Mammary epithelial cell (primary cell): ENCODE measurements at places on chromosomes 4 and X. TPM values are rescaled to one million over a fixed set of nuclear protein-coding genes. Genes with fewer than 3 reads are reported as not detected.

- DNase-seq = no peak
Observed at GRCh38 chrX:129771266-129771995, 8.3 kb upstream of the SASH3 start.

GRCh38 chr4:8343262-8343966 lies 73.9 kb downstream of the HTRA3 start:
- DNase-seq = no peak

The DMRTC1B gene
- total RNA-seq = not detected in 2 replicates

DNA sequence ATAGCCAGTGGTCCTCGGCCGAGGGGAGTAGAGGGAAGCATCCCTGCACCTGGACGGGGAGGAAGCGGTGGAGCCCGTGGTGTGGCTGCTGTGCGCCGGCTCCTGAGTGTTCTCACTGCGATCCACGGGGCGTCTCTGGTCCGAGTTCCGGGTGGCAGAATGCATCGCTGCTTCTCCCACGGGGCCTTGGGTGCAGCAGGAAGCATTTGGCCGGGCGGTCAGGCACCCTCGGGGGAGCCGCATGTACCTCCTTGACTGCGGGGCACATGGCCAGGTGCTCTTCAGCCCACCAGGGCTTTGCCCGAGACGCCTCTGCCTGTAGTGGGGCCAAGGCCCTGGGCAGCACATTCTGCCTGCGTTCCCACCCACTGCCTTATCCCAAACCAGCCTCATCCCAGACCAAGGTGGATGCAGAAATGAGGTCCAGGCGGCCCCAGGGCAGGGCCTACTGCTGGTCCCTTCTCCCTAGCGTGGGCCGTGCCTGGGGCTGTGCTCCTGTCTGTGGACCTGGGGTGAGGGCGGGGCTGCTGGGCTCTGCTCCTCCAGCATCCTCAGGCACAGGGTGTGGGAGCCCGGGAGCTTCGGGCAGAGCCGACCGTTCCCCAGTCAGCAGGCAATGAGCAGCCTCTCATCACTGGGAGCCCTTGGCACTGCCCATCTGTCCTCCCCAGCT lies 27.5 kb downstream of the NKX1-1 start:
- DNase-seq = no peak

The SLBP gene
- 39.4 and 55.7 TPM in 2 replicates for total RNA-seq

- DNase-seq = no peak
Observed at GRCh38 chr4:106277140-106277675, 38.8 kb downstream of the TBCK start.

The XKRX gene
- 1.2 TPM for total RNA-seq

- DNase-seq = no peak
Observed at GRCh38 chr4:93299118-93299517, 529.4 kb upstream of the ATOH1 start.

The MAOB gene
- 2.5 TPM for total RNA-seq

DNA sequence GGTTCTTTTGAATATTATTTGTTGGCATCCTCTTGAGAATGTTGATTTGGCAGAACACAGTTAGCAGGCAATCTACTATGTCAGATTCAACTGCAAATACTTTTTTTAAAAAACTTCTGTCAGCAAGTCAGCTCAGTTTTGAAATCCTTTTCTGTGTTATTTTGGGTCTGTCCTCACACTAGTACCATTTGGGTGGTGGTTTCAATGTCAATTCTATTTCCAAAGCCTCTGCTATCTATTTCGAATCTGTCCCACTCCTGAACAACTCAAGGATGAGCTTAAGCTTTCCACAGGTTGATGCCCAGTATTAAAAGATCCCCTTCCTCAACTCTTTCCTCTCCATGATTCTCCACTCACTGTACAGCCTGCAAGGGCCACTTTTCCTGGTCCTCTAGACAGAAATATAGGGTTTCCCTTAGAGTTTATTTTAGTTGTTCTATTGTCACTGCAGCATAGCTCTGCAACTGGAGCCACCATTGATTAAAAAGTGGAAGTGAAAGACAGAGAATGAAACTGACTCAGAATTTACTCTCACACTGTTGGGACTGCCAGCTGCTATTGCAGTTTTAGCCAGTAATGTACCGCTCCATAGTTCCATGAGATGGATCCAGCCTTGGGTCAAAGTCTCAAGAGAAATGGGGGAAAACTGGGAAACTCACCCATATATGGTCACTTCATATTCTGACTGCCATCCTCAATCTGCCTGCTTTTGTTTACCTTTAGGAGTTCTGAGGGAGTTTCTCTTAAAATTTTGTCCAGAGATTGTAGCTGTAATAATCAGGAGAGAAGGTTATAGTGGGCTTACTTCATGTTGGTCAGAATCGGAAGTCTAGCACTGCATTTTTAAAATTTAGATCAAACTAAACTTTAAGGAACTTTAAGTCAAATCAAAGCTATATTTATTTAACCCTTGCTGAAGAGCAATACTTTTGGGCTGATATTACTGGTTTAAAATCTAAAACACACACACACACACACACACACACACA lies 14.6 kb downstream of the HDX start:
- no peak for DNase-seq

DNA sequence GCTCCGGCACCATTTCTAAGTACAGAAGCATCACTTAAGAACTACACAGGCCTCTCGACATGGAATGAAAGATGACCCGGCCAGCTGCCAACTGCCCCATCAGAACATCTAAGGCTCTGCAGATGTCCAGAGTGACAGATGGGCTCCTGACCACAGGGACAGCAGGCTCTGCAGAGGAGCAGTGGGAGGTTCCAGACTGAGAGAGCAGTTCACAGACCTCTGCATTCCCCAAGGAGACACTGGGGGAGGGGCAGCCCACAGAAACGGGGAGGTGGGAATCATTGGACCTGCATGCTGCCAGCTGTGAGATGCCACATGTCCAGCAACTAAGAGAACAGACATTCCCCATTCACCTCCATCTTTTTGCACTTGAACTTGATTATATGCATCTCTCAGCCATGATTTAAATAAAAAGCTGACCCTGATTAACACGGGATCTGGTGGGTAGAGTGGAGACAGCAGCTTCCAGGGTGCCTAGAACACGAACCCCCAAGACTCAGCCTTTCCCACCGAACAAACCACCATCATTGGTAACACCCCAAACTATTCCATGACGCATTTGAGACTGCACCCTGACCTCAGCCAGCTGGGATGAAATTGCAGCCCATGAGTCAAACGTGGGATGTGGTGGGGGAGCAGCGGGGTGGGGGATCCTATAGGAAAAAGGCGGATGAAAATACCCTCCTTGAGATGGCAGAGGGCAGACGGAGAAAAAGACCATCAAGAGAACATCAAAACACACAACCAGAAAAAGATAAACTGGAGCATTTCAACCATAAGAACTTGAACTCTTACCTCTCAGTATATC lies 47.2 kb downstream of the AFAP1 start:
- no peak for DNase-seq

The CSAG1 gene
- not detected in 2 replicates for total RNA-seq

DNA sequence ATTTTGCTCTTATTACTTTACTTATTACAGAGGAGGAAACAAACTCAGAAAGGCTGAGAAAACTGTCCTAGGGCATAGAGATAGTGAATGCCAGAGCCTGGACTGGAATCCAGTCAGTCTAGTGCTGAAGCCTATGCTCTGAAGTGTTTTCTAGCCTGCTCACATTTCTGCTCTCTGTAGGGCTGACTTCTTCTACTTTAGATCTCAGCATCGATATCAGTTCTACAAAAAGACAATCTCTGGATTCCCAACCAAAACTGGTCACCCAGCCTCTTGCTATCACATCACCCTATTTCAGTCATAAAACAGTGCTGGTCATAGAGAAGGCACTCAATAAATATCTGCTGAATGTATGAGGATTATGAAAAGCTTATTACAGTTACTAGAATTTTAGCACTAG lies 87.2 kb downstream of the FAM13A start:
- DNase-seq = no peak

DNA sequence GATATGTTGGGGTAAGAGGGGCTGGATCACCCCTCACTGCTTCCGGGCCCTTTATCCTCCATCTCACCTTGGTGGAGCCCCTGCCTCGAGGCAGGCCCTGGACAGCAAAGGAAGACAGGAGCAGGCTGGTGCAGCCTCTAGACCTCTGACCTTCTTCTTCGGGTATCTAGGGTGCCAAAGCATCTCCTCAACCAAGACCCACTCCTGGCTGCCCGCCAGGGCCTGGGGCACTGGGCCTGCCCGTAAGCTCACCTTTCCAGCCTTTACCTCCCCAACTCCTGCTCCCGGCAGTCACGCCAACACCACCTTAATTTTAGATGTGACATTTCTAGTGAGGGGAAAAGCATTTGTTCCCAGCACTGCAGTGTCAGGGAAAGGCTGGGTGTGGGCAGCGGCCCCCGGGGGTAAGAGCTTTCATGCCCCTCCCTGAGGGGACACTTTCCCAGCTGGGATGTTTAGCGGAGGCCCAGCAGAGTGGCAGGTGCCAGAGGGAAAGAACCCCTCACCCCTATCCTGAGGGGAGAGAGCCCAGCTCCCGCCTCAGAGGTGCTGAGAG lies 6.7 kb downstream of the MAN2B2 start:
- no peak for DNase-seq

- no peak for DNase-seq
Observed at GRCh38 chrX:31893525-31893924, 821.7 kb upstream of the FTHL17 start.

DNA sequence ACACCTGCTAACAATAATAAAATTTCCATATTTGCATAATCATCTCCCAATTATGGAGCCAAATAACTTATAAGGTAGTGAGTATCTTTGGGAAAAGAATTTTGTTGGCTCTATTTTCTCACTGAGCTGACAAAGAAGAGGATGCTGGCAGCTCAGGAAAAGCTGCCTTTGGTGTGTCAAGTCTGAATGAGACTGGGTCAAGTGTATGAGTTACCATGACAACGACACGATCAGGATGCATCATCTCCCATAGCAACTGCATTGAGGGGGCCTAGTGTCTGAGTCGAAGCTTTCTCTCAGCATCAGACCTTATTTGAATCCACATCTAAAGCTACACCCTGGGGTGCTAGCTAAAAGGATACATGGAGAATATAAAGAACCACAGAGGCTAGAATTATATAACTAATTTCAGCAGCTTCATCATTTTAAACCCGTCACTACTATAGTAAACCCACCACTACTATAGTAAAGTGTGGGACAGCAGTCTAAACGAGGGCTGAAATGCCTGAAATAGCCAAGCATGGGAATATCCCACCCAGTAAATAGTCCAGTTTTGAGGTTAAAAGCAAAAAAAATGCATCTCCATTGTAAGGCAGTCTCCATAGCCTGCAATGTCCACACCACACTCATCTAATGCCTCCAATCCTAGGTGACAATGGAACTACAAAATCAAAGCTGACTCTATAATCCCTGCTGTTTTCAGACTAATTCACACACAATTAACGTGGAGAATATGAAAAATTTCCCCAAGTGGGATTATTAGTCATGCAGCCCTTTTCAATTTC lies 16.0 kb downstream of the GSPT2 start:
- DNase-seq = no peak

The TENM3 gene
- 47.1 and 54.9 TPM in 2 replicates for total RNA-seq

The TEX13C gene
- total RNA-seq = not detected

The CFAP47 gene
- not detected in 2 replicates for total RNA-seq

DNA sequence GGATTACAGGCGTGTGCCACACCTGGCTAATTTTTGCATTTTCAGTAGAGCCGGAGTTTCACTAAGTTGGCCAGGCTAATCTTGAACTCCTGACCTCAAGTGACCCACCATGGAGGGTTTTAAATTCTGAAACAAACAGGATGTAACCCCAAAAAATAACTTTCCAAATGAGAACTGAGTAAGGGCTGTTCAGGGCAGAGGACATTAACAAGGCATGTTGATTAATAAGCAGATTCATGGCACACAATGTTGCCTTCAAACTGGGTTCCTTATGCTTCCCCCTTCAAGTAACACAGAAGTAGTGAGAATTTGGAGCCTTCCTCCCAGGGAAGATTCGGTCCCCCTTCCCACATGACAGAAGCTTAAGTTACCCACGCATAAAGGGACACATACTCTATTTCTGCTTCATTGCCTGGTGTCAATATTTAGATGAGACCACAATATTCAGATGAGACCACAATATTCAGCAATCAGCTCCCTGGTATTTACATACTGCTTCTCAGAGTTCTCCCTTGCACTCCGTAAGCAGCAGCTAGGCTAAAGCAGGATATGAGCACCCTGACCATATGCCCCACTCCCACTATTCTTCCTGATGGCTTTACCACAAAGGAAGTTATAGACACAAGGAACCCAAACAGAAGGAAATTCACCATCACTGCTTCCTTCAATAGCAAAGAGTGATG lies 21.4 kb downstream of the GRSF1 start:
- no peak for DNase-seq

The DAPP1 gene
- 54.8 and 85.2 TPM in 2 replicates for total RNA-seq

GRCh38 chr4:185464887-185465286 lies 6.6 kb downstream of the CCDC110 start:
- no peak for DNase-seq

DNA sequence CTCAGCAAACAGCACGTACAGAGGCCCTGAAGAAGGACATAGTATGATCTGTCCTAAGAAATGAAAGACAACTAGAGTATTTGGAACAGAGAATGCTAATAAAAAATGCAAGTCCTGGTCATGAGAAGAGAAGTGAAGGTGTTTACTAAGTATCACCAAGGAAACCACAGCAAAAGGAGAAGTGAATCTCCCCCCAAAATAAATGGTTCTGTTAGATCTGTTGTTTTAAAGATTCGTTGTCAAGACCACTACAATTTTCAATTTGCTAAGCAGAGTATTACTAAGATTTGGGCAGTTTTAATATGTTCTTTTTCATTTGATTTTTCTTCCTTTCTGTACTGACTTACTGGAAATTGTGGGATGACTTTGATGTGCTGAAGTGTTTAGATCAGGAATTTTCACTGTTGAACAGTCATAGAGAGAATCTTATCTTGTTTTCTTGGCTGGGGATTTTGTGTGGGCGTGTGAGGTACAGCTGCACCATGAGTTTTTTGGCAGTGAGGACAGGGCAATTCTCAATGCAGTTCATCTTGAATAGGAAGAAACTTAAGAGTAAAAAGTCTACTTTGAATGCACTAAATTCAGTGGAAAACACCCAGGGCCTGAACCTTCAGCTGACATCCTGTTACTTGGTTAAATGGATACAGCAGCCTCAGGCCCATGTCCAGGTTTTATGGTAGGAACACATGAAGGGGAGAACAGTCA lies 132.2 kb downstream of the STIM2 start:
- peak; percentile 54 for DNase-seq

GRCh38 chr4:42710761-42711160 lies 53.9 kb upstream of the ATP8A1 start:
- DNase-seq = no peak

The CYP4V2 gene
- 11.7 TPM for total RNA-seq

The HSFX1 gene
- 0.94 and 0.99 TPM in 2 replicates for total RNA-seq

- DNase-seq = no peak
Observed at GRCh38 chrX:42944381-42944998, 166.5 kb upstream of the PPP1R2C start.

The ARHGAP4 gene
- total RNA-seq = 2.3 TPM

- DNase-seq = no peak
Observed at GRCh38 chr4:165779950-165780670, 92.9 kb upstream of the TLL1 start.
